ENCODE measurements at places on chromosomes 1 and 21. TPM values are rescaled to one million over a fixed set of nuclear protein-coding genes. Genes with fewer than 3 reads are reported as not detected.
A peak's percentile ranks its signal among the peaks of the same experiment; 100 is the strongest.

- peak; percentile 100 for DNase-seq
Measured at GRCh38 chr1:204207136-204207616, 6.6 kb downstream of the GOLT1A start.

DNA sequence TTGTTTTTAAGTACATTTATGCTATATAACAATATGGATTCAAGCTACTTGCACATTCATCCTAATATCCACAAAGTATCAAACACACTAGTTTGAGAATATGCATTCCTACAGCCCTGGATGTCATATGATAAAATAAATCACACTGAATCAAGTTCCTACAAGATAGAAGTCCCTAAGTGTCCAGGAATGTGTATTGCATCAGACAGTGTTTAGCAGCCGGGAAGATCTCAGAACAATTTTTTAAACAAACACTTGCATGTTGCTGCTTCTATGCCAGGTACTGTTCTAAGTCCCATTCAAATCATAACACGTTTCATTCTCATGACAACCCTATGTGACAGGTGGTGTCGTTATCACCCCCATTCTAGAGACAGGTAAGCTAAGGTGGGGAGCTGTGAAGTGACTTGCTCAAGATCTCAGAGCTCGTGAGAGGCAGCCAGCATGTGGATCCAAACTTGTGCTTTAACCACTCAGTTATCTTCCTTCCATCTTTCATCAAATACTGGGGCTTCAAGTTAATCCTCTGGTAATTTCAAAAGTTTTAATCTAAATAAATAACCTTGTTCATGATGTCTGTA, 68.3 kb upstream of the KIF26B start:
- no peak for DNase-seq

ACTL8 gene
- 0.47 TPM for total RNA-seq

GRCh38 chr1:229251185-229251584, 19.7 kb upstream of the RAB4A start:
- no peak for DNase-seq

- no peak for DNase-seq
Measured at GRCh38 chr1:22717037-22717760, 6.6 kb downstream of the EPHB2 start.

DNA sequence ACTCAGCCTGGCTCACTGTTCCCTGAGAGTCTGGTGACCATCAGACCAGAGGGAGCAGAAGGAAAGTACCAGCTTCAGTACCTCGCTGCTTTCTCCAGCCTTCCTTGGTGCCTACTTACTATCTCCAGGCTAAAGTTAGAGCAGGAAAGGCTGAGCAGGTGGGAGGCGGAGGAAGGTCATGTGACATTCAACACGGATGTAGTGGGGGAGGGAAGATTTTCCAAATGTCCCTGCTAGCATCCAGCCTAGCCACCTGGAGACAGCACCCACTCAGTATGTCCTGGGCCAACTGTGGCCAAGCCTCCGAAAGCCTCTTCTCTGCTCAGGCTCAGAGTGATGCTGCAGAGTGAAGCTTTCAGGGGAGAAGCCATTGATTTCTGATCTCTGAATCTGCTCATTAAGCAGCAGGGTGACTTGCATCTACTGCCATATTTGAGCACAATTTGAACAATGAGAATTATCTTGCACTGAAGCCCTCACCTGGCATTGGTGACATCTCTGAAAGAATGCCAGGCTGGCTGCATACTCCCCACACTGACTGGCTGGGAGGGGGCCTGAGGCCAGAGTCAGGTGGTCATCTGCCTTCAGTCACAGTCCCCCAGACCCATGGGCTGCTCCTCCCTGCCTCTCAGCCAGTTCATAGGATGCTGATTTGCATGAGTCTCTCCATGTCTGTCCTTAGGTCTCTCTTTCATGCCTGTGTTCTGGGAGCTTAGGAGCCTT, 86.2 kb downstream of the KCND3 start:
- no peak for DNase-seq

- DNase-seq, result no peak
Measured at GRCh38 chr1:1901641-1902294, 10.9 kb upstream of the GNB1 start.

DNA sequence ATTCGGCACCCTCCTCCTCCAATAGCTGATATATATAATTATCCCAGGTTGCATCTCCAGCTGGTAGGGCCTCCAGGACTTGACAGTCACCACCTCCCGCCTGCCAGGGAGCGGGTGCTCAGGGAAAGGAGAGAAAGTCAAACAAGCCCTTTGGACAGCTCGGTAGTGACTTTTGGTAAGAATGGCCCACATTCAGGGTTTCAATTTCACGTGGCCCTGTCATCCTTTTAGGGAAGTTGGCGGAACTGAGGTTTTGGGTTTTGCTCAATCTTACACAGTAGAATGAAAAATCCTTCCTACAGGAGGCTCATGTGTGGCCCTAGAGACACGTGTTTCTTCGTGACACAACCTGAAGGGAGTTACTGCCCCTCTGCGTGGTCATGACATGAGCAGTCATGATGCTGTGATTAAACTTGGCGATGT, 44.2 kb downstream of the CAPN8 start:
- no peak for DNase-seq
